ENCODE measurements at places on chromosomes 16 and 17. TPM values are rescaled to one million over a fixed set of nuclear protein-coding genes. Genes with fewer than 3 reads are reported as not detected.

CCL8 gene
- total RNA-seq: 1.0 TPM

HOXB8 gene
- total RNA-seq: not detected

SPPL2C gene
- total RNA-seq: not detected

SULT1A4 gene
- 2.6 TPM for total RNA-seq

CACNG5 gene
- 0.52 TPM for total RNA-seq

SGF29 gene
- 19.8 TPM for total RNA-seq

CSF3 gene
- total RNA-seq: 0.52 TPM

All from skeletal muscle tissue (tissue), 5 donors.